CD4-positive, alpha-beta memory T cell (primary cell): ENCODE measurements at places on chromosomes 12 and 14. TPM values are rescaled to one million over a fixed set of nuclear protein-coding genes. Genes with fewer than 3 reads are reported as not detected.

The CD163L1 gene
- 0.69 TPM for total RNA-seq

The POC1B gene
- 19.8 TPM for total RNA-seq

The NID2 gene
- total RNA-seq: not detected

The ADCK1 gene
- 5.6 TPM for total RNA-seq

The GUCY2C gene
- not detected for total RNA-seq

The CLEC4D gene
- total RNA-seq: not detected

The IRAK4 gene
- 73.1 TPM for total RNA-seq

The NR2C1 gene
- 55.4 TPM for total RNA-seq

The TEX52 gene
- not detected for total RNA-seq

The SCAF11 gene
- 212 TPM for total RNA-seq

The TSPAN19 gene
- total RNA-seq: not detected

The RNF41 gene
- 44.8 TPM for total RNA-seq
